ENCODE measurements at places on chromosomes 12 and 14. TPM values are rescaled to one million over a fixed set of nuclear protein-coding genes. Genes with fewer than 3 reads are reported as not detected.

TNFAIP2 gene
- 46.0 TPM for total RNA-seq

TAS2R31 gene
- 1.1 TPM for total RNA-seq

AREL1 gene
- 17.1 TPM for total RNA-seq

SLC25A47 gene
- not detected for total RNA-seq

SLC22A17 gene
- total RNA-seq = 0.64 TPM

ABCD4 gene
- 33.5 TPM for total RNA-seq

PLEK2 gene
- total RNA-seq = not detected

TRIM9 gene
- 6.0 TPM for total RNA-seq

KRT6A gene
- not detected for total RNA-seq

CLEC4A gene
- total RNA-seq = not detected

KRT74 gene
- not detected for total RNA-seq

GPX2 gene
- total RNA-seq = not detected

CLBA1 gene
- total RNA-seq = 12.0 TPM

UNC79 gene
- not detected for total RNA-seq

OTX2 gene
- total RNA-seq = not detected

BDKRB2 gene
- 0.11 TPM for total RNA-seq

RAB35 gene
- 29.4 TPM for total RNA-seq

BCL2L2 gene
- 29.4 TPM for total RNA-seq

OR6C2 gene
- total RNA-seq = not detected

FITM1 gene
- total RNA-seq = 0.37 TPM

CLECL1 gene
- not detected for total RNA-seq

ZDHHC22 gene
- total RNA-seq = not detected

Data from A375 (cell line).